ENCODE measurements at places on chromosomes 3 and 15. TPM values are rescaled to one million over a fixed set of nuclear protein-coding genes. Genes with fewer than 3 reads are reported as not detected.

XCR1 gene
- under 0.01 TPM for total RNA-seq

LHFPL4 gene
- 0.09 TPM for total RNA-seq

VWA5B2 gene
- not detected for total RNA-seq

ISG20 gene
- total RNA-seq: 4.8 TPM

ARPIN gene
- 9.8 TPM for total RNA-seq

ADAMTS7 gene
- total RNA-seq: 3.8 TPM

FOXB1 gene
- total RNA-seq: not detected

IGSF11 gene
- total RNA-seq: 0.14 TPM

HES1 gene
- 3.3 TPM for total RNA-seq

CFAP100 gene
- not detected for total RNA-seq

CNTN3 gene
- total RNA-seq: 2.4 TPM
